ENCODE measurements at places on chromosomes 2 and 18.

DNA sequence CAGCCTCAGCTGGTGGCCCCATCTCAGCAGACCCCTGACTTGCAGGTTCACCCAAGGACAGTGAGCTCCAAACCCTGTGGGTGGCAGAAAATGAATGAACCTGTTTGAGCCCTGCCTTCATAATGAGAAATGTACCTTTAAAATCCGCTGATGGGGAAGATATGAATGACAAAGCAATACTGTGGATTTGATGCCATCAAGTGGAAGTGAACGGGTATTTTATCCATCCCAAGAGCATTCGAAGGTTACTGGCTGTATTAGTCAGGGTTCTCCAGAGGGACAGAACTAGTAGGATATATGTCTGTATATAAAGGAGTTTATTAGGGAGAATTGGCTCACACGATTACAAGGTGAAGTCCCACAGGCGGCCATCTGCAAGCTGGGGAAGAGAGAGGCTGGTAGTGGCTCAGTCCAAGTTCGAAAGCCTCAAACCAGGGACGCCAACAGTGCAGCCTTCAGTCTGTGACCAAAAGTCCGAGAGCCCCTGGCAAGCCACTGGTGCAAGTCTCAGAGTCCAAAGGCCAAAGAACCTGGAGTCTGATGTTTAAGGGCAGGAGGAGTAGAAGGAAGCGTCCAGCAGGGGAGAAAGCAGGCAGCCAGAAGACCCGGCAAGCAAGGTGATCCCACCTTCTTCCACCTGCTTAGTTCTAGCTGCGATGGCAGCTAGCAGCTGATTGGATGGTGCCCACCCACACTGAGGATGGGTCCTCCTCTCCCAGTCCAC lies 32.1 kb downstream of the TOGARAM2 start:
- DNase-seq: no peak

GRCh38 chr2:6314218-6314960 lies 551.3 kb downstream of the CMPK2 start:
- no peak for DNase-seq

DNA sequence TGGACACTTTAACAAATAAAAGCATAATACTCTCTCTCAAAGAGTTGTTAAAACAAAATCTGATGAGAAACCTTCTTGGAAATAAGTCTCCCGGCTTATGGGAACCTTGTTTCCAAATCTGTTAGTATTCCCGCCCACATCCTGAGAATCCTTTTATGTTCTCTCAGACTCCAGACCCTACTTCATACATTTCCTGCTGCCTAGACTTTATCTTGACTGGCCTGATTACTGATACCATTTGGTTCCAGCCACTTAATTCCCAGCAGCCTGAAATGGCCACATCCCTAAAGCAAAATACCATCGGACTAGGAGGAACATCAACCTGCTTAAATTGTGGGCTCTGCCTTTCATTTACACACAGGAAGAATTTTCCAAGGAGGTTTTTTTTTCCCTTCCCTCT lies 79.1 kb upstream of the CYP1B1 start:
- DNase-seq: no peak

GRCh38 chr2:212962691-212963090 lies 188.7 kb downstream of the IKZF2 start:
- DNase-seq: no peak

DNA sequence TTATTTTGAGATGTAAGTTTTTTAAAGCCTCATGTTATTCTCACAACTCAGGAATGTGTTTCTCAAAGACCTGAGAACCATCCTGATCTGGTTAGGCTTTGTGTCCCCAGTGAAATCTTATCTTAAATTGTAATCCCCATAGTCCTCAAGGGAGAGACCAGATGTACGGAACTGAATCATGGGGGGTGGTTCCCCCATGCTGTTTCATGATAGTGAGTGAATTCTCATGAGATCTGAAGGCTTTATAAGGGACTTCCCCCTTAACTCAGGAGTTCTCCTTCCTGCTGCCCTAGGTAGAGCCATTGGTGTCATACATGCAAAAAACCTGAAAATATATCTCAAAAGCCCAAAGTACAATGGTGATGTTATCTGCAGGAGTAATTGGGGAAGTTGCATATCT lies 836.7 kb downstream of the CBLN2 start:
- DNase-seq: no peak

GRCh38 chr18:45817543-45817942 lies 7.9 kb upstream of the SIGLEC15 start:
- no peak for DNase-seq

DNA sequence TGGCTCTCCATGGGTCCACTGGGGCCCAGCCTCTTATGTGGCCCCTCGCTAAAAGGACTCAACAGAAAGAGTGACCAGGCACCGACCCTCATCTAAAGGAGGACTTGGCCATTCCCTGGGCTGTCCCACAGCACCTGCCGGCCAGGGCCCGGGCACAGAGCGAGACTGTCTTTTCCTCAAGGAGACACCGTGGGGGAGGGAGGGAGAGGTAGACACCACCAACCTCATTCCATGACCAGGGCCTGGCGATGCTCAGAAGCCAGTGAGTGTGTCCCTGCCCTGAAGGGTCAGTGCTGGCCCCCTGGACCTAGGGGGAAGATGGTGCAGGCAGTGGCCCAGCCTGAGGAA lies 39.8 kb upstream of the ALPP start:
- no peak for DNase-seq

- DNase-seq: no peak
Measured at GRCh38 chr2:27354597-27354927, 2.0 kb downstream of the GTF3C2 start.

GRCh38 chr18:6069539-6069938 lies 174.2 kb upstream of the TMEM200C start:
- DNase-seq: no peak

DNA sequence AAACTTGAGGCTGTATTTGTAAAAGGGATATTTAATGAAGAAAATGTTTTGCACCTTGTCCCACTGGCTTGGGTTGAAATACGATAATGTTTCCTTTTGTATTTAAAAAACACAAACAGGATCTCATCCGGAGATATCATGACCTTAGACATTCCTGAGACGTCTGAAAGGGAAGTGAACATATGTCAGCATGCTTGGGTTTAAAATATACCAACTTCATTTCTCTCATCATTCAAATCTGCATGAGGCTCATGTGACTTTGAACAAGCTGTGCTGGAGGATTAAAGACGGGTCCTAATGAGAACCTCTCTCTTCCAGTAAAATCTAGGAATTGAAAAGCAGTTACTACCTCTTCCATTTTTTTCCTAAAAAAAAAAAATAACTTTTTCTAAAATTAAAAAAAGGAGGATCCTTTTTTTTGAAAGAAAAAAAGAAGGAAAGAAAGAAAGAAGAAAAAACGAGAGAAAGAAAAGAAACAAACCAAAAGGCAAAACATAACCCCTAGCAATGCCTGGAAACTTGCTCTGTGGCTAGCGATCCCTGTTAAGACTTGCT lies 106.8 kb upstream of the ZFP36L2 start:
- DNase-seq: no peak

DNA sequence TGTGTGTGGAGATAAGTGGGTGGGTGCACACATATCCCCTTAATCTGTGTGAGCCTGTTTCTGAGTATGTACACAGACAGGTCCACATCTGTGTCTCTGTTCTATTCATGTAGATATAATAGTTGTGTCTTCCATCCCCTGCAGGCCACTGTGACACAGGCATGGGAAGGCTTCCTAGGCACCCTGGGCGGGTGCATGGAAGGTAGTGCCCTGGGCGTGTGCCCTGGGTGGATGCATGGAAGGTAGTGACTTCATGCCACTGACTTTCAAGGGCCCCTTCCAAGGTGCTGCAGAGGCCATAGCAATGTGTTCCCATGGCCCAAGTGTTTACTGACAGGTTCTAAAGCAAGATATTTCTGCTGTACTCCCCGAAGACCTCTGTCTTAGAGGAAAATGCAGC lies 462.5 kb upstream of the HS6ST1 start:
- no peak for DNase-seq

GRCh38 chr2:71223767-71224333 lies 3.1 kb downstream of the PAIP2B start:
- peak; percentile 78 for DNase-seq

- DNase-seq: no peak
Measured at GRCh38 chr2:224994242-224994823, 47.9 kb downstream of the DOCK10 start.

DNA sequence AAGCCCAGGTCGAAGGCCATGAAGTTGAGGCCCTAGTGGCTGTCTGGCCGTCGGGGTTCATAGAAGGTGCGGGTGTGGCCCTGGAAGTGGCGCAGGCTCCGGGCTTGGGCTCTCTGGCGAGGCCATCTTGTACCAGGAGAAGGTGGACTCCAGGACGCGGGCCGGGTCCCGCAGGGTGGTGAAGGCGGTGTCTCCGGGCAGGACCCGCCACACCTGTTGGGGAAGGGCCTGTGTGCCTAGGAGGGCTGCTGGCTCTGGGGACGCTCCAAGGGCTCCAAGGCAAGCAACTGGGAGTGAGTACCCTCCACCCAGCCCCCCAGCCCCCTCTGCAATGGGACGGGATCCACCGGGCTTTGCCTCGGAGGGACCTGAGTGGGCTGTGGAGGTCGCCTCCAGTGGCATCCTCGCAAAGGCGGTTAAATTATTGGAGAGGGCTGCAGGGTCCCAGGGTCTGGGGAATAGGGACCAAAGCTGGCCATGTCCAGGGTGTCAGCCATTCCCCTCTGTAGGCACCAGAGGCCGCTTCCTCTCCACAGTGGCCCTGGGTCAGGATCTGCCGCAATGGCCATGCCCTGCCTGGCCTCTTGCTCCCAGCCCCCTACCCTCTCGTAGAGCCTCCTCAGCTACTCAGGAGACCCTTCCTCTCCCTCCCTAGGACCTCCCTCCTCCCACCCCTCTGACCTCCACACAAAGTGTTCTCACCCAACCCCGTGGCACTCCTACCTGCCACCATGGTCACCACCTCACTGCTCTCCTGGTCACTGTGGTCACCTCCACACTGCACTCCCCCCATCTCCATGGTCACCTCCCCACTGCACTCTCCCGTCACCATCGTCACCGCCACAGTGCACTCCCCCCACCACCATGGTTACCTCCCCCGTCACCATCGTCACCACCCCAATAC lies 10.3 kb downstream of the AQP12A start:
- DNase-seq: no peak

GRCh38 chr18:23689031-23689615 lies at the start of gene LAMA3:
LAMA3 (plus strand) TSS chr18:23689453; CDS start chr18:23689684, 231 bp downstream.
- DNase-seq: peak; percentile 24

DNA sequence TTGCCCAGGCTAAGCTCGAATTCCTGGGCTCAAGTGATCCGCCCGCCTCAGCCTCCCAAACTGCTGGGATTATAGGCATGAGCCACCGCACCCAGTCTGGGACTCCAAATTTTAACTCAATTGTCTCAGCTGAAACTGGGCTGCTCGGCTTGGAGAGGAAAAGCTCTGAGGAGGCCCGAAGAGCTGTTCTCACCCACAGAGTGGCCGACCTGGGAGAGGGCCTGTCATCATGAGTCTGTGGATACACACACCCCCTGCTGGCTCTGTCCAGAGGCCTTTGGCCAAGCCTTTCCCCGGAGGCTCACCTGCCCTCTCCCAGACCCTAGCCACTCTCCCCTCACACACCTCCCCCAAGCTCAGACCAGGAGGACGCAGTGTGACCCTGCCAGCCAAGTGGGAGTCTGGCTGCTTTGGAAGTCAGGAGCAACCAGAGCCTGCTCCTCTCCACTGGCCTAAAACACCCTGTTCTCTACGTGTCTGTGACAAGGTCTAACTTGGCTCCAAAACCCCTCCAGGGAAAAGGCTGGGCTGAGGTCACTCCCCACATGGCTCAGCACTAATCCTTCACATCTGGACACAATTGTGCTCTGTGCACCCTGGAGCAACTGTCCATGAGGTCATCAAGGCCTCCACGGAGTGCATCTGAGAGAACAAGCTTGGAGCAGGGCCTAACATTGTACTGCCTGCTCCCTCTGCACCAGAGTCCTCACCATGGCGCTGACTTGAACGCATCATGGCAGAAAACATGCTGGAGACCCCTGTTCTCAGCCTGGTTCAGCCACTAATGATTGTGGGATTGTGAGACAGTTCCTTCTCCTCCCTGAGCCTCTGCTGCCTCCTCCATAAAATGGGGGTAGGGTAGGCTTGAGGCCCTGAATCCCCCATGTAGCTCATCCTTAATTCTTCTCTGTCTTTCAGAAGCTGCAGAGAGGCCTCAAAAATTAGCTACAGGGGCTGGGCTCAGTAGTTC lies 49.9 kb upstream of the RAB6C start:
- no peak for DNase-seq

- peak; percentile 70 for DNase-seq
Measured at GRCh38 chr2:148989882-148990493, 48.5 kb upstream of the LYPD6B start.

GRCh38 chr2:152525277-152525838 lies 190.4 kb downstream of the FMNL2 start:
- no peak for DNase-seq

DNA sequence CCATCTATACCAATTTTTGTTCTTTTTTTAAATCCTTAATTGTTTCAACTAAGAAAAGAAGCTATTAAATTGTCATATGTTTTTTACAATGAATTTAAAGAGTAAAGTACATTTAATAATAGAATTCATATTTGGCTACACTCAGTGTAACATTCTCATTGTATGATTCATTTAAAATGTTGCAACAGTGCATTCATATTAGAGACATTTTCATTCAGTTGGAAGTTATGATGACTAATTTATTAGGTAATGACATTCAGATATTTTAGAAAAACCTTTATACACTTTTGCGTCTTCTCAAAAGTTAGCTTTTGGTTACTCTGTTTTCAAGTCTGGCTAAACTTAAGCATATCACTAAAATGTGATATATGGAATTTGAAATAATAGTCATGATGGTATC lies 887.5 kb upstream of the NRXN1 start:
- no peak for DNase-seq

GRCh38 chr2:102975996-102976975 lies 214.5 kb downstream of the TMEM182 start:
- DNase-seq: peak; percentile 77

DNA sequence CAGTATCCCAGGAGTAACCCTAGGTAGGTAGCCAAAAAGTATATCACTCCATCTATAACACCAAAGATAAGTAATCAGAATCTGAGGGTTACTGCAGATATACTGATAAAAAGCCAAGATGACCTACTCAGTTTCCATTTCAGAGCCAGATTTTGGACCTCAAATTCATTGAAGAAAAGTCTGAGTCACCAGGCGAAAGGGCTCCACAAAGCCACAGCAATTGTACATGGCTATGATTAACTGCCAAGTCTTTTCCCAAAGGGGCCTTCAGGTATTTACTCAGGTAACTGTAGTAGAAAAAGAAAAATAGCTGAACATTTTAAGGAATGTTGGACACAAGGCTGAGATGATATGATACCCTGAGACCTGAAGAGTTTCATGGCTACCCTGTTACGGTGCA lies 75.6 kb upstream of the KCNH7 start:
- DNase-seq: no peak

- no peak for DNase-seq
Measured at GRCh38 chr2:11421863-11422490, 44.0 kb downstream of the E2F6 start.

- DNase-seq: no peak
Measured at GRCh38 chr2:240811346-240812300, 8.4 kb downstream of the KIF1A start.

- DNase-seq: no peak
Measured at GRCh38 chr2:41079011-41079410, 627.1 kb upstream of the SLC8A1 start.

Data from MM.1S (cell line).